NCI-H1694 (cell line): ENCODE measurements at places on chromosomes 4 and X.

GRCh38 chrX:10618961-10619360 is 1.4 kb downstream of the MID1 start:
- DNase-seq, result no peak

DNA sequence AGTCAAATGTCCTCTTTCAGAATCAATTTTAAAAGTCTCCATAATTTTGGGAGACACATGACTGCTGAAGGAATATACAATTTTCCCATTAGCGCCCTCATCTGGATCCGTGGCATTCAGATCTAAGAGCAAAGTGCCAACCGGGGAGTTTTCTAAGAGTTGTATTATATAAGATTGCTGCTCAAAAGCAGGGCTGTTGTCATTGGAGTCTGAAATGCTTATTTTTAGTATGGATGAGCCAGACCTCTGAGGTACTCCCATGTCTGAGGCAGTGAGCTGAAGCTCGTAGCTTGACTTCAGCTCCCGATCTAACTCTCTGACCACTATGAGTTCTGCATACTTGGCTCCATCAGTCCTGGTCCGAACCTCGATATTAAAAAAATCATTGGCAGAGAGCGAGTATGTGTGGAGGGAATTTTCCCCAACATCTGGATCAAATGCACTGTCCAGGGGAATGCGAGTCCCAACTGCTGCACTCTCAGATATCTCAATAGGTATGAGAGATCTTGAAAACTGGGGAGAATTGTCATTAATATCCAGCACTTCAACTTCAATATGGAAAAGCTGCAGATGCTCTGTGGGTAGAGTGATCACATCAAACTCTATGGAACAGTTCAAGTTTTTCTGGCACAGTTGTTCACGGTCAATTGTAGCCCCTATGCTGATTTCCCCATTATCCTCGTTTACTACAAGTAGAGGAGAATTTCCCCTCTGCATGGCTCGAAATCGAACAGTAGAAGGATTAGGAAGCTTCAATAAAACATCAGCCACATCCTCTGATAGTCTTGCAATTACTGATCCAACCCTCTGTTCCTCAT is 917 bp downstream of the PCDH18 start:
- no peak for DNase-seq

DNA sequence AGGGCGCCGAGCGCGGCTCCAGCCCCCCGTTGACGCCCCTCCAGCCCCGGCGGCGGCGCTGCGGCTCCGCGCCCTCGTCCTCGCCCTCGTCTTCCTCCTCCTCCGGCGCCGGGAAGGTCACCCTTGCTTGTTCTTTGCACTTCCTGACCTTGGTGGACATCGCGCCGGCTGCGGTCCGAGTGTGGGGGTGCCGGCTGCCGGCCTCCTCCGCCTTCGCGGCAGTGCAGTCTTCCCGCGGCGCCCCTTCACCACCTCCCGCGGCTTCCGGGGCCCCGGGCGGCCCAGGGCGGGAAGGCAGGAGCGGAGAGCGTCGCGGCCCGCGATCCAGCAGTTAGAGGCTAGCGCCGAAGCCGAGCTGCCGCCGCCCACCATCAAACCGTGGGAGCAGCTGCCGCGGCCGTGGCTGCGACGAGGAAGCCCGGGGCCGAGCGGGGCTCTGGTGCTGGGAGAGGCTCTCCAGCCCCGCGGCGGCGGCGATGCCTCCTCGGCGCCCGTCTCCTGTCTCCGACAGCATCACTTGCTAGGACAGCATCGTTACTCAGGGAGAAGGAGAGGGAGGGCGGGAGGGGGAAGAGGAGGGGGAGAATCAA is at the start of gene TRPC3:
Gene TRPC3, minus strand, starts transcription at position 540 of the 590 bp plus-strand sequence. Its CDS starts 380 bp downstream, at position 160.
- no peak for DNase-seq

- DNase-seq, result no peak
Measured at GRCh38 chr4:186628058-186628711, 72.8 kb upstream of the MTNR1A start.

DNA sequence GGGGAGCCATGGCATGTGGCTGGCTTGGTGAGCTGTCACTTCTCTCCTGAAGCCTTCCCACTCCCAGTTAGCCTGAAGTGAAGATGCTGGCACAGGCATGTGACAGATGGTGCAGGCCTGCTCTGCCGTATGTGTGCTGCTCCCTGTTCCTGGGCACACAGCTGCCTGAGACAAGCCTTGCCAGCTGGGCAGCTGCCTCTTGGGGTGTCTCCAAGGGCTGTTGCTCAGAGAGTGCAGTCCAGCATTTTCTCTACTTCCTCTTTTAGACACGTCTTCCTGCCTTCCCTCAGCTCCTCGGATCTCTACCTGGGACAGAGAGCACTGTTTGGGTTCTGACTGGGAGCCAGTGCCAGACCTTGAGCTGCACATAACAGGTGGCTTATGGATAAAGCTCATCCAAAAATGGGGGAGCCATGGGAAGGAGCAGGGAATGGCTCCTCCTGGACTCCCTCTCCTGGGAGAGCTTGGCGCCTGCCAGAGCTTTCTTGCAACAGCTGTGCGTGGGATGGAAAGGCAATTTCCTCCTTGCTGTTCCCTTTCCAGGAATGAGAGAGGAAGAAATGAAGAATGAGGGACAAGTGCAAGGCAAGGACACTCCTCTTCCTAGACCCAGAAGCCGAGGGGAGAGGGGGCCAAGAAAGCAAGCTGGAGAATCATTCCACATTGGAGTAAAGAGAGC is 132.9 kb downstream of the MSL3 start:
- peak; percentile 72 for DNase-seq

DNA sequence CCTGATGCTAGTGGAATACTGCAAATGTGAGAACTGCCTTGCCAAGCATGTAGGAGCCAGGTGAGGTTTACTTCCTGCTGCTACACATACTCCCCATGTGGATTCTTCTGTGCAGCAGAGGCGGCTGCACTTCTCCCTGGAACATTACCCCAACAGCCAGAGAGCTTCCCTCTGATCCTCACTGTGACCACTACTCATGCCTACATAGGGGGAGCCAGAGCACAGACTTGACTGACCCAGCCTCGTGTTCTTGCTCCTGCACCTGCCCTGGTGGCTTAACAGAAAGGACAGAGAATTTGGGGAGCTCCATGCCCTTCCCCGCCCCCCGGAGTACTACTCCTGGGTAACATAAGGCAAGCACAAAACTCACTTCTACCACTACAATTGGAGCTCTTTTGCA is 38.4 kb downstream of the UGT2A2 start:
- DNase-seq, result no peak

DNA sequence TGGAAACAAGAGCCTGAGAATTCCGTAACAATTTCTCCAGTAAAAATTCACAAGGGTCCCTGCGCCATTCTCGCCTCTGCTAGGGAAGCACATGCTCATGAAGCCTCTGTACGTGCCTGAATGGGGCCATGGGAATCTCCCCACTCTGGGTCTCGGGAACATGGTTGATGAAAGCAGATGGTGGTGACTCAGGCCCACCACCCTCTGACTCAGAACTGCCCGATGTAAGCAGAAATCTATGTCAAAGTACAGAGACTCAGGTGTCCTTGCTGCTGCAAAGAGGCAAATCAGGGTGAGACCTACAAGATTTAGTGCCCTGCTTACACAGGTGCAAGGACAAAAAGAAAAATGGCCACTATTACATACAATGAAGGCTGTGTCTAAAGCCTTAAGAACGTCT is 65.0 kb downstream of the SCD5 start:
- no peak for DNase-seq

DNA sequence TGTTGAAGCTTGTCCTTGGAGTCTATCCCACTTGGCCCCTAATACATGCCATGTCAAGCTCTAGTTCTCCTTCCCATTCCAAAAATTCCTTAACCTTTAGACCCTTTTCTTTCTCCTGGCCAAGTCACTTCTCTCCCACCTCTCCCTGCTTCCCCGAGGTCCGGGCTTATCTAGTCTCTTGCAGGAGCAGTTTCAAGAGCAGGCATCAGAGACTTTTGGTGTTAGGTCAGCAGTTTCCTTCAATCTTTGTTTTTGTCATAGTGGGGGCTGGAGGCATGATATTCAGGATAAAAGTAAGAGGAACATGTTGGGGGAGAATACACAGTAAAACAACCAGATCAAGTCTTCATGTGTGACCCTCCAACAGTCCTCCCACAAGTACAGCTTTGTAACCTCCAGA is 11.5 kb upstream of the IDS start:
- no peak for DNase-seq

DNA sequence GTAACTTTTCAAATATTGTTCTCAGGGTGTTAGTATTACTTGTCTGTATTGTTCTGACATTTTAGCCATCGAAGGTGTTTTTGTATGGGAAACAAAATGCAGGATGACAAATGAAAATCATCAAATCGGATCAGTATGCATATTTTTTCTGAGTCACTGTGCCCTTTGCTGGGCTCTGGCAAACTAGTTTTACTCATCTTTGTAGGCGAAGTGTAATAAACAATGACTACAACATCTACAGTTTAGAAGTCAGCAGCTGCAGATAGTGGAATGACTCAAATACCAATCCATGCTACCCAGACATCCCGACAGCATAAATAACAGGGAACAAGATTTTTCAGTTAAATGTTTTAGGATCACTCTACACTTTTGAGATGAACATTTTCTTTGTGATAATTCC is 557.3 kb upstream of the TENM3 start:
- no peak for DNase-seq

GRCh38 chrX:11287505-11287904 is 5.7 kb upstream of the AMELX start:
- DNase-seq, result no peak

DNA sequence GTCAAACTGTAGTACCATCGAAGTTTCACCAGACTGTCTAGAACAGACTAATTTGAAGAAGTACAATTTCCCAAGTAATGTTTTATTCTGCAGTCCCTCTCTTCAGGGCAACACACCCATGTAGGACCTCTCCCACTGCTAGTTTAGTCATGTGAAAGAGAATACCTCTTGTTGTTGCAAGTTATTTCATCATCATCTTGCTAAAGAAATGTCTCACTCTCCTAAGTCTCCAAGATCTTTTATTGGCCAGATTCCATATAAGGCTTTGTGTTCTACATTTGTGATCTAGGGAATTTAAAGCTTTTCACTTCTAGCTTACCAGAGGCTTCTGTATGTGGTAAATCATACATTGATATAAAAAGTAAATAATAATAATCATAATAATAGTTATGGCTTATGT is 745.3 kb upstream of the MAGEB2 start:
- DNase-seq, result no peak

GRCh38 chrX:23559975-23560374 is 107.3 kb upstream of the PRDX4 start:
- DNase-seq, result no peak

DNA sequence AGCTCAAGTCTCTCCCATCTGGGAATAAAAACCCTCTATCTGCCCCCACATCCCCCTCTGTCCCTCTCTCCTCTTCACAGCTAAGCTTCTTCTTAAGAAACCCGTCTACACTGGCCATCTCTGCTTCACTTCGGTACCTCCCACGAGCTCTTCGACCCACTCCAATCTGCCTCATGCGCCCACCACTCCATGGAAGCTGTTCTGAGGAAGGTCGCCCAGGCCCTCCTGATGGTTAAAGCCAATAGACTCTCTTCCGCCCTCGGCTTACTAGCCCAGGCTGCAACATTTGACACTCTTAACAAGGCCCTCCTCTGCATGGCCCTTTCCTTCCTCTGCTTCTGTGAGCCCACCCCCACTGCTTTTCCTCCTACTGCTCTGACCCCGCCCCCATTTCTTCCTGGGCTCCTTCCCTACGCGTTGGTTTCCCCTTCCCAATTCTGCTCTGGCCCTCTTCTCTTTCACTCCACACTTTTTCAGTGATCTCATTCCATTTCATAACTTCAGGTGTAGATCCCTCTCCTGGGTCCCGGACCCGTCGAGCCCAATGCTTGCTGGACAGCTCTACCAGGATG is 11.8 kb downstream of the IQSEC2 start:
- DNase-seq, result no peak

DNA sequence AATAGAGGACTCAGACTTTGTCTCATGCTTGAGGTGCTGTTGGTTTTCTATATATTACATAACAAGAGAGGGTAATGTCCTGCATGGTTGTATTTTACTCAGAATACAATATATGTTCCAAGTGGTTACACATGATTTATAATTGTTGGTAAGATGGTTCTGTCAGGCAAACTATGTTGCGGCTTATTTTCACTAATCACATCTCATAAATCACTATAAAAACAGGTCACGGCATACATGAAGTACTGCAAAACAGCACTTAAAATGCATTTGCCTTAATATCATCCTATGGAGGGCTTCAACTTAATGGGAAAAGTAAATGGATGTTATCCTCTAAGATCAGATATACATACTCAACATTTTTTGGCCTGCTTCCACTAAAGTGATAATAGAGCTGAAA is 246.0 kb upstream of the ARSJ start:
- no peak for DNase-seq

- DNase-seq, result peak; percentile 34
Measured at GRCh38 chrX:19990556-19991349, at the start of gene BCLAF3. Gene BCLAF3 (minus strand): TSS chrX:19991061. CDS start chrX:19970264, 20,797 bp downstream.

DNA sequence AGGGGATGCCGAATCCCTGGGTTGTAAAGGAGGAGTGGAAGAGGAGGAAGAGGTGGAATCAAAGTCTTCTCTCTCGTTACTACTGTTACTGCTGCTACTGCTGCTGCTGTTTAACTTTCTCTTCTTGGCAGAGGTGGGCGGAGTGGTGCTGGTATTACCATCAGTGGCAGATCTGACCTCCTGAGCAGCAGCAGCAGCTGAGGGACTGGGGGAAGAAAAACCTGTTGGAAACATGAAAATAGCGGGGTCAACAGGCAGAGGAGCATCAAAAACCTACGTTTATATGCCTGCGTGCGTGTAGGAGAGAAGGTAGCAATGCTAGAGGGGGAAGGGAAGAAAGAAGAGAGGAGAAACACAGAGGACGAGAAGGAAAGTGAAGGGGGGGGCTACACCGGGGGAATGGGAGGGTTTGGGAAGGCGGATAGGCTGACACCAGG is 339 bp downstream of the CUL4B start:
- no peak for DNase-seq

DNA sequence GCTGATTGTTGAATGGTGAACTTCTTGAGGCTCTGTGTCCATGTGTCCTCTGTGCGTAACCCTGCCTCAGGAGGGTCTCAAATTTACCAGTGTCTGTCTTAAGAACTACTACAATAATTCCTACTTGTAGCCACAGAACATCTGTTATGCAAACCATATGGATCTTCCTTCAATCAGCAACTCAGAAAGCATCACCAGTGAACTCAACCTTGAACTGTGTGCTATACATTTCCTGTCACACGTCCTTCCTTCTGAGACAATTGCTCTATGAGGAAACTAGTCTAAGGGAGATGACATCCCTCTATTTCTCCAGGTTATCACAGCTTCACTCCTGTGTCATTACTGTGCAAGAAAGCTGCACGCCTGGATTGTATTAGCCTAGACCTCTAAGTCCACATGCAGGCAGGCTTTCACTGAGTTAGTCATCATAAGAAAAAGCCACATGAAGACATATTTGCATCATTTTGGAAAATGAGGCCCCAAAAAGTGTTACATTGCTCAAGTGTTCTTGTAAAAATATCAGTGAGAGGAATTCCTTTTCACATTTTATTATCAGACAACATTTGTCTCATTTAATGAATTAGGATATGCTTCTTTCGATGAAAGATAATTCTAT is 157.8 kb downstream of the AFF2 start:
- no peak for DNase-seq
